Activated naive CD8-positive, alpha-beta T cell treated with anti-CD3 and anti-CD28 coated beads for 36 hours (primary cell): ENCODE measurements at places on chromosomes 6 and 20. TPM values are rescaled to one million over a fixed set of nuclear protein-coding genes. Genes with fewer than 3 reads are reported as not detected.

DNA sequence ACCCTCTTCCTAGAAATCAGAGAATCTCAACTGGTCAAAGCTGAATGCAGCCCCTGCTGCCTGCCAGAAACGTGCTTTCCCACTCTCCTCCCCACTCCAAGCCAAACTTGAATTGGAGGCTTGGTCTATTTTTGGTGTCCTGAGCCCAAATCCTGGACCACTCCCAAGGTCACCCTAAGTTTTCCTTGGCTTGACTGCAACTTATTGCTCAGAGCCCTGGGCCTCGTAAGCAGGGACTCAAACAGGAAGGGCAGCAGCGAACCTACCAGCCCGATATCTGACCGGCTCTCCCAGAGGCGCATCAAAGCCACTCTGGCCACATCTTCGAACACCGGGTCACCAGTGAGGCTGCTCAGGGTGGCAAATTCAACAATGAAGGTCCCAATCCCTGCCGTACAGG is 12.7 kb downstream of the EDEM2 start:
- peaks cover 2% of the 10 kb centered on the region for H3K4me1 ChIP-seq
- peaks cover 6% of the 10 kb centered on the region for H3K36me3 ChIP-seq
- H3K27me3 ChIP-seq = no peaks in the 10 kb centered on the region
- DNase-seq = no peak
- no peak overlapping the region for H3K4me3 ChIP-seq

GRCh38 chr6:17015144-17015543 is 86.7 kb upstream of the STMND1 start:
- no peaks in the 10 kb centered on the region for H3K36me3 ChIP-seq
- no peak overlapping the region for H3K4me3 ChIP-seq

DNA sequence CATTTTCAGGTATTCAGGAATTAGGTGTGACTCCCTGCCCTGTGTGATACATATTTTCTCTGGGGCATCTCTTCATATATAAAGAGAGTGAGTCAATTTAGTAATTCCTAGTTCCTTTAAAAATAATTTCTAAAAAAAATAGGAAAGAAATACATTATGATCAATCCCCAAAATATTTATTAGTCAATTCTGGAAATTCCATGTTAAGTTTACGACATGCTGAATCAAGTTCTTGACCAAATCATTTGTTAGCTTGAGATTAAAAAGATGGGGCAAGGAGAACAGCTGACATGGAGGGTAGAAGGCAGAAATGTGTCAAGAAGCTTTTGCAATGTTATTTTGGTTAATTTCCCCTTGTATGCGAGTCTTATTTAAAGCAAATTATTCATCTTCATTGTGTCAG is 22.7 kb upstream of the PRDM1 start:
- no peak overlapping the region for H3K4me3 ChIP-seq
- no peak overlapping the region for H3K27ac ChIP-seq
- H3K36me3 ChIP-seq = no peaks in the 10 kb centered on the region
- peaks cover 9% of the 10 kb centered on the region for H3K27me3 ChIP-seq

- no peak overlapping the region for H3K4me3 ChIP-seq
- H3K27ac ChIP-seq = peak overlapping the region; percentile 4
- peaks cover 43% of the 10 kb centered on the region for H3K36me3 ChIP-seq
- DNase-seq = peak; percentile 36
- no peaks in the 10 kb centered on the region for H3K27me3 ChIP-seq
Observed at GRCh38 chr6:150891888-150892485, 26.5 kb downstream of the MTHFD1L start.

DNA sequence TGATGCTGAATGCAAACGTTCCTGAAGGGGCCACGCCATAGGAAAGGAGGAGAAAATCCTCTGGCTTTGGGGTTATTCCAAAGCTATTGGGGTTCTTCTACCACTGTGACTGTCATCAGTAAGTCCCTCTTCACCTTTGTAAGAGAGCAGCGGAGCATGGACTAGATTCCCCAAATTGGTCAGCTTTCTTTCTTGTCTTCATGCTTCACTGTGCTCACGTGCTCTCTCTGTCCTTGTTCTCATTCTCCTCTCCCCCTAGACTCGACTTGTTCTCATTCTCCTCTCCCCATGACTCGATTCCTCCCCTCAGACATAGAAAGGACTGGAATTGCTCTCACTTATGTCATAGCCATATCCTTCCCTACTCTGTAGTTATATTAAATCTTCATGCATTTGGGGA is 54.8 kb upstream of the ADGRG6 start:
- no peak overlapping the region for H3K27ac ChIP-seq
- H3K4me1 ChIP-seq = no peaks in the 10 kb centered on the region
- no peaks in the 10 kb centered on the region for H3K36me3 ChIP-seq
- H3K4me3 ChIP-seq = no peak overlapping the region

DNA sequence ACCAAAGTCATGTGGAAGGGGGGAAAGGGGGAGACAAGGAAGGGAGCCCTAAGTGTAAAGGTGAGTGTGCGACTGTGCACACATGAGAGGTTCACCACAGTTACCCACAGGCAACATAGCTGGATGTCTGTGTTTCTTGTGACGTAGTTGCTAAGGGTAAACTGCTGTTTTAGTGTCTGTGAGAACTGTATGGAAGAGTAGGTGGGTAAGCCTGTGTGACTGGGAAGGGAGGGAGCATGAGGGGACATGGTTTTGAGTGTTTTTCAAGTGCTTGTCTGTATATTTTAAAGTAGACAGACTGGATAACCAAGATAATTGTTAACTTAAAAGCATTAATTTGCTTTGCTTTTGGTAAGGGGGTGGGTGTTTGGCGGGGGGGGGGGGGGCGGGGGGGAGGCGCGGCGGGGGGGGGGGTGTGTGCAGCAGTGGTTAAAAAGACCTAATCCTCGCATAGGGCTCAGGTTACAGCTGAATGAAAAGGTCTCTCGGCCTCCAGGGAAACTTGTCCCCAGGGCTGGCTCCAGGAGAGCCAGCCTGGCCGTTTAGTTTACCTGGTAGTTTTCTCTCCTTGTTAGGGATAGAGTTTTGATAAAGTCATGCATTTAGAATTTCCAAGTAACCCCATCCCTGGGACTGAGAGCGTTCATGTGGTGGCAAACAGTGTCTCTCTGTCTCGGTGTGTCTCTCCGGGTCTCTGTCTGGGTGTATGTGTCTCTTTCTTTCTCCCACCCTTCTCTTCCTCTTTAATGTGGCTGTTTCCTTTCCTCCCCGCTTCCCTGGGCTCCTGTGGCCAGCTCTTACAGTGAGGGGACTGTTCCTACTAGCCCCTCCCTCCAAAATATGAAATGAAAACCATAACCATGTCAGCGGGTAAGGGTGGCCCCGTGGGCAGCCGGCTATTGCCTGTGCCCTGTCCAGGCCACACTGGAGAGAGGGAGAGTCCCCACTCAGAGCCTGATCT is 3.4 kb downstream of the SCUBE3 start:
- H3K36me3 ChIP-seq = no peaks in the 10 kb centered on the region
- H3K4me1 ChIP-seq = no peaks in the 10 kb centered on the region
- DNase-seq = no peak

DNA sequence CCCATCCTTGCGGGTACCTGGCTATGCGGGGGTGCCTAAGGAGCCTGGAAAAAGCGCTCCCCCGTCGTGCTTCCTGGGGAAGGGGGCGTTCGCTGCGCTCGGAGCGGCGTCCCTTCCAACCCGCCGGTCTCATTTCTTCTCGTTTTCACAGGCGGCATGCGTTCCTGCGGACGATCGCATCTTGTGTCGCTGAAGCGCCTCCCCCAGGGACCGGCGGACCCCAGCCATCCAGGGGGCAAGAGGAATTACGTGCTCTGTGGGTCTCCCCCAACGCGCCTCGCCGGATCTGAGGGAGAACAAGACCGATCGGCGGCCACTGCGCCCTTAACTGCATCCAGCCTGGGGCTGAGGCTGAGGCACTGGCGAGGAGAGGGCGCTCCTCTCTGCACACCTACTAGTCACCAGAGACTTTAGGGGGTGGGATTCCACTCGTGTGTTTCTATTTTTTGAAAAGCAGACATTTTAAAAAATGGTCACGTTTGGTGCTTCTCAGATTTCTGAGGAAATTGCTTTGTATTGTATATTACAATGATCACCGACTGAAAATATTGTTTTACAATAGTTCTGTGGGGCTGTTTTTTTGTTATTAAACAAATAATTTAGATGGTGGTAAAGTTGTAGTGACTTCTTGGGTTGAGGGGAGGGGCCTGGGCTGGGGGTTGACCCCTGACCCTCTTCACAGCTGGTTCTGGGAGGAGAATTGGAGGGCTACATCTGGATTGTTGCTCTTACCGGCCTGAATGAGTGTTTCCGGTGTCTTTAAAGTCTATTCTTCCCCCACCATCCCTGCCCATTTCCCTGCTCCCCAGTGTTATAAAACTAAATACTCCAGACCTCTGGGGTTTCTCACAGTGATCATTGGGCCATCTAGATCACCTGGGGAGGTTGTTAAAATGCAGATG is 1.1 kb downstream of the ID1 start:
- H3K36me3 ChIP-seq = no peaks in the 10 kb centered on the region
- no peak overlapping the region for H3K27ac ChIP-seq
- peaks cover 27% of the 10 kb centered on the region for H3K4me1 ChIP-seq
- H3K27me3 ChIP-seq = peaks cover 86% of the 10 kb centered on the region

- H3K4me1 ChIP-seq = peaks cover 5% of the 10 kb centered on the region
- H3K27me3 ChIP-seq = peaks cover 4% of the 10 kb centered on the region
- H3K36me3 ChIP-seq = no peaks in the 10 kb centered on the region
- H3K27ac ChIP-seq = no peak overlapping the region
- H3K4me3 ChIP-seq = no peak overlapping the region
- no peak for DNase-seq
Observed at GRCh38 chr20:24915892-24916291, 33.2 kb upstream of the CST7 start.

DNA sequence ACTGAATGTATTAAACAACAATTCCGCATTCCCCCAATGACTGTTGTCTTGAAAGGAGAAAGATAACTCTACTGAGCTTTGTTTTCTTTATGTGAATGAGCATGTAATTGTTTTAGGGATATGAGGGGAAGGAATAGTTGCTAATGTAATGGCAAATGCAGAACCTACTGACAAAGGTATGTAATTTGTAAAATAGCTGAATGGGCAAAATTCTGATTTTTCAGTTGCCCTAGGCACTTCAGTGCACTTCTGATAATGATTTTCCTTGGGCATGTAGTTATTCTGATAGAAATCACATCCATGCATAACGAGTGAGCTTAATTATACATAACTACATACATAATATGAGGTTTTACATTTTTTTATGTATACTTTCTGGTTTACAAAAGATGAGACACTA is 53.4 kb upstream of the FOXO3 start:
- H3K27me3 ChIP-seq = no peaks in the 10 kb centered on the region
- no peaks in the 10 kb centered on the region for H3K4me1 ChIP-seq
- H3K36me3 ChIP-seq = peaks cover 8% of the 10 kb centered on the region

GRCh38 chr6:69427882-69428281 is 368.9 kb downstream of the LMBRD1 start:
- H3K27me3 ChIP-seq = no peaks in the 10 kb centered on the region
- no peaks in the 10 kb centered on the region for H3K36me3 ChIP-seq
- H3K27ac ChIP-seq = no peak overlapping the region
- no peak for DNase-seq

- H3K27ac ChIP-seq = no peak overlapping the region
- peaks cover 8% of the 10 kb centered on the region for H3K4me1 ChIP-seq
- H3K27me3 ChIP-seq = peaks cover 4% of the 10 kb centered on the region
- H3K36me3 ChIP-seq = no peaks in the 10 kb centered on the region
- DNase-seq = no peak
Observed at GRCh38 chr6:135837735-135838449, 13.6 kb upstream of the PDE7B start.

DNA sequence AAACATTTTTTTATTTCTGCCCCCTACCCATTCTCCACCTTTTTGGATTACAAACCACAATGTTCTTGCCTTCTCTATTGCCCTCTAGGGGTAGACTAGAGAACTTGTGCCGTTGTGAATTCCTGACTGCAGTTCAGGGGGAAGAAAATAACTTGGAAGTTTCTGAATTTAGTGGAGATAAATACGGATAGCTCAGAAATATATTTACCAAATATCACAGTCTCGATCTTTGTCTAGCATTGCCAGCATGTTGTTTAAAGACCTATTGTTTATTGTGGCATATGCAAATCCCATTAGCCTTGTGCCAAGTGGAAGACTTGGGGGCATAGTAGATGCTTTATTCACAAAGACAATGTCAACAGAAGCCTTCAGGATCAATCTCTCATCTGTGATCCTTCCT is 154.1 kb upstream of the MMS22L start:
- no peaks in the 10 kb centered on the region for H3K36me3 ChIP-seq
- no peaks in the 10 kb centered on the region for H3K4me1 ChIP-seq
- H3K27me3 ChIP-seq = peaks cover 11% of the 10 kb centered on the region
- no peak overlapping the region for H3K4me3 ChIP-seq
- H3K27ac ChIP-seq = no peak overlapping the region
- no peak for DNase-seq

DNA sequence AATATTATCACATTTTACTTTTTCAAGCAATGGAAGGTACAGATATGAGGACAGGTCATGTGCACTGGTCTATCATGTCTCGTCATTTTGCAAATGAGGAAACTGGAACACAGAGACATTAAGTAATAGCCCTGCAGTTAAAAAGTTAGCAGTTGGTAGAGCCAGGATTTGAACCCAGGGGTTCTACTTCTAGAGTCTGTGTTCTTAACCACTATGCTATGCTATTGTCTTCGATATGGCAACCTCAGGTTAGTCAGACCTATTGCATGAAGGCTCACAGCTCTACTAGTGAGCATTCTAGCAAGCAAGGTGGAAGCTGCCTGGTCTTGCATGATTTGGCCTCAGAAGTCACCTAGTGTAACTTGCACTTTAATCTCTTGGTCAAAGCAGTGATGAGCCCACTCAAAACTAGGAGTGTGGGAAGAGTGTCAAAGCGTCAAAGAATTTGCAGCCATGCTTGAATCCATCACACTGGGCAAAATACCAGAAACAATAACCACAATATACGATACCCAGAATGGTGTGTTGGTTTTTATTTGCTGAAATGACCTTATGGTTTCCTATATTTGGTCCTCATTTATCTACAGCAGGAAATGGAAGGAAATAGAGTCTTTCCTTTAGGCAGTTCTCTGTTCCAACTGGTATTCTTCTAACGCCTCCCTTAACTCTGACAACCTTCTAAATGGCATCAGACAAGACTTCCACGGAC is 20.4 kb upstream of the BMP2 start:
- no peak overlapping the region for H3K4me3 ChIP-seq
- no peak overlapping the region for H3K27ac ChIP-seq
- DNase-seq = no peak
- H3K4me1 ChIP-seq = no peaks in the 10 kb centered on the region
- H3K36me3 ChIP-seq = no peaks in the 10 kb centered on the region
- H3K27me3 ChIP-seq = no peaks in the 10 kb centered on the region

The FRMD1 gene
- not detected for total RNA-seq

The SLPI gene
- total RNA-seq = not detected

The ZFP64 gene
- total RNA-seq = 13.1 TPM
